ENCODE measurements at places on chromosomes 1 and 21.

DNA sequence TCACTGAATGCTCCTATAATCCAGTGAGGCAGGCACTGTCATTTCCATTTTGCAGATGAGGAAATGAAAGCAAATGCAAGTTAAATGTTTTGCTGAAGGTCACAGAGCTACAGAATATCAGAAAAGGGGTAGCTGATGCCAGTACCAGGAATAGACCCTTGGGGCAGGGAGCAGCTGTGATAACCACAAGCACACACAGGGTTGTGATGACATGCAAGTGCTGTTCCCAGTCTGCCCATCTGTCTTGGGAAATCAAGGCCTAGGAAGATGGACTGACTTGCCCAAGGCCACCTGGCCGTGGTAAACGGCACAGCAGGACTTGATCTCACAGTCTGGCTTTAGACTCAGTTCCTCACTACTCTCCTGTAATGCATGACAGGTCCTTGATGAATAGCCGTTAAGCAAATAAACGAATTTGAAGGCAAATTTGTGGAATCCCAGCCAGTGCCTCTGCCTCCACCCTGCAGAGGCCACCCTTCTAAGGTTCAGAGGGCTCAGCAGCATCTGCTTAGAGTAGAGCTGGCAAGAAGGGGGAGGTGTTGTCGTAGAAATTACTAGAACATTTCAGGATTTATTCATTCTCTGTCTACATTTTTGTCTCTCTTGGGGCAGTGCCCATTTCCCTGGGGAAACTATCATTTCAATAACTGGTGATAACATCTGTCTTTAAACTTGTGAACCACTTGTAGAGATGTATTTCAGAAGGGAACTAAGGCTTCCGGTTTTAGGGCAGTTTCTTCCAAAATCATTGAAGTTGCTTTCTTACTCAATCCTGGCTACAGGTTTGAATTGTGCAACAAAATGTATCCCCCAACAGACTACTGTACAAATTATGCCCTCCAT lies 53.2 kb upstream of the MRPS6 start:
- no peak overlapping the region for H3K27ac ChIP-seq
- DNase-seq, result no peak
- no peaks in the 10 kb centered on the region for H3K4me1 ChIP-seq

- no peak for DNase-seq
- H3K27me3 ChIP-seq, result no peaks in the 10 kb centered on the region
- no peaks in the 10 kb centered on the region for H3K36me3 ChIP-seq
Measured at GRCh38 chr1:230144758-230145504, 77.9 kb downstream of the GALNT2 start.

GRCh38 chr1:109399326-109399957 lies 1.7 kb upstream of the SORT1 start:
- DNase-seq, result no peak
- peaks cover 26% of the 10 kb centered on the region for H3K36me3 ChIP-seq
- H3K4me1 ChIP-seq, result peaks cover 7% of the 10 kb centered on the region
- no peak overlapping the region for H3K27ac ChIP-seq
- H3K4me3 ChIP-seq, result no peak overlapping the region
- no peaks in the 10 kb centered on the region for H3K27me3 ChIP-seq

DNA sequence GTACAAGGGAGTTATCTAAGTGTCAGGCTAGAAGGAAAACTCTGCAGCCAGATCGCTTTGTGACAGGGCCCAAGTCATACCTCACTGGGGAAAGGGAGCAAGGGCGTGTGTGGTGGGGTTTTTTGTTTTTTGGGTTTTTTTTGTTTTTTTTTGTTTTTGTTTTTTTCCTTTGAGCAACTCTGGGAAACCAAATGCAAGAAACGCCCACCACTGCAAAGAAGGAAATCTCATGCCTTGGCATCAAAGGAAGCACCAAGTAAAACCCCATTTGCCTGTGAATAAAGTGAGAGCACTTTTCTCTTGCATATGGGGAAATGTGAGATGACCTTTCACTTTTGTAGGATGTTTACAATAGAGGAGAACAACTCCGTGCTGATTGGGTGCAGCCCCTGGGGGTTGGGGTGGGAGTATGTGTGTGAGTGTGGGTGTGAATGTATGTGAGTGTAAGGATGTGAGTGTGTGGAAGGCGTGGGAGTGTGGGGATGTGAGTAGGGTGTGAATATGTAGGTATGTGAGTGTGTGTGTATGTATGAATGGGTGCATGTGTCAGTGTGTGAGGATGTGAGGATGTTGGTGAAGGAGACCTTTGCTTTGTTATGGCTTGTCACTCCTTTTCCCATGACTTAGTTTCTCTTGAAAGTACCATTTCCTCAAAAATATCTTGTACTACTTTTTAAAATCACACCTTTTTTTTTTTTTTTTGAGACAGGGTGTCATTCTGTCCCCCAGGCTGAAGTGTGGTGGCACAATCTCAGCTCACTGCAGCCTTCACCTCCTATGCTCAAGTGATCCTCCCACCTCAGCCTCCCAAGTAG lies 34.6 kb downstream of the IL12RB2 start:
- DNase-seq, result no peak
- H3K4me1 ChIP-seq, result peaks cover 11% of the 10 kb centered on the region
- H3K27ac ChIP-seq, result no peak overlapping the region
- no peak overlapping the region for H3K4me3 ChIP-seq
- H3K36me3 ChIP-seq, result no peaks in the 10 kb centered on the region
- no peaks in the 10 kb centered on the region for H3K27me3 ChIP-seq

- H3K27me3 ChIP-seq, result no peaks in the 10 kb centered on the region
- H3K4me3 ChIP-seq, result no peak overlapping the region
- H3K4me1 ChIP-seq, result no peaks in the 10 kb centered on the region
- H3K27ac ChIP-seq, result no peak overlapping the region
Measured at GRCh38 chr1:187032982-187033692, 204.4 kb downstream of the PLA2G4A start.

GRCh38 chr1:70358921-70359564 lies 4.5 kb upstream of the ANKRD13C start:
- no peaks in the 10 kb centered on the region for H3K36me3 ChIP-seq
- H3K27me3 ChIP-seq, result no peaks in the 10 kb centered on the region
- no peak for DNase-seq
- H3K27ac ChIP-seq, result no peak overlapping the region
- H3K4me3 ChIP-seq, result no peak overlapping the region
- H3K4me1 ChIP-seq, result peaks cover 13% of the 10 kb centered on the region

GRCh38 chr1:16032388-16033102 lies 10.7 kb downstream of the CLCNKA start:
- H3K4me1 ChIP-seq, result peaks cover 9% of the 10 kb centered on the region
- H3K4me3 ChIP-seq, result no peak overlapping the region
- no peak for DNase-seq
- H3K27me3 ChIP-seq, result no peaks in the 10 kb centered on the region

DNA sequence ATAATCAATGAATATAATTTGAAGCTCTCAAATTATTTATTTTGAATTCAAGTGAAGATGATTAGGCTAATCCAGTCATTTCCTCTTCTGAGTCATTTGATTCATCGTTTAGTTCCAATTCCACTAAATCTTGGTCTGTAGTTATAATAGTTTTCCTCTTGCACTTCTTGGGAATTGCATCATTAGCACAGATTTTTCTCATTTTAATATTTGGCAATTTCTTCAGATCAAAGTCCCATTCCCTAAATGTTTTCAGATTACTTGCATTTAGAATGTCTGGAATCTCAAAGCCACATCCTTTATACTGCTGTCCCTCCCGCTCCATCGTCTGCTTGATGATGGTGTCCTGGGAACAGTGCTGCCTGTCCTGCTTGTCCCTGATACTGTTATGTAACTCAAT lies 43.5 kb downstream of the MAST2 start:
- H3K36me3 ChIP-seq, result no peaks in the 10 kb centered on the region
- peaks cover 5% of the 10 kb centered on the region for H3K4me1 ChIP-seq
- H3K27ac ChIP-seq, result no peak overlapping the region

- H3K4me3 ChIP-seq, result no peak overlapping the region
- H3K36me3 ChIP-seq, result no peaks in the 10 kb centered on the region
- H3K27ac ChIP-seq, result peak overlapping the region; percentile 3
- no peak for DNase-seq
- peaks cover 21% of the 10 kb centered on the region for H3K4me1 ChIP-seq
- no peaks in the 10 kb centered on the region for H3K27me3 ChIP-seq
Measured at GRCh38 chr1:230270185-230270558, 156.0 kb downstream of the PGBD5 start.

DNA sequence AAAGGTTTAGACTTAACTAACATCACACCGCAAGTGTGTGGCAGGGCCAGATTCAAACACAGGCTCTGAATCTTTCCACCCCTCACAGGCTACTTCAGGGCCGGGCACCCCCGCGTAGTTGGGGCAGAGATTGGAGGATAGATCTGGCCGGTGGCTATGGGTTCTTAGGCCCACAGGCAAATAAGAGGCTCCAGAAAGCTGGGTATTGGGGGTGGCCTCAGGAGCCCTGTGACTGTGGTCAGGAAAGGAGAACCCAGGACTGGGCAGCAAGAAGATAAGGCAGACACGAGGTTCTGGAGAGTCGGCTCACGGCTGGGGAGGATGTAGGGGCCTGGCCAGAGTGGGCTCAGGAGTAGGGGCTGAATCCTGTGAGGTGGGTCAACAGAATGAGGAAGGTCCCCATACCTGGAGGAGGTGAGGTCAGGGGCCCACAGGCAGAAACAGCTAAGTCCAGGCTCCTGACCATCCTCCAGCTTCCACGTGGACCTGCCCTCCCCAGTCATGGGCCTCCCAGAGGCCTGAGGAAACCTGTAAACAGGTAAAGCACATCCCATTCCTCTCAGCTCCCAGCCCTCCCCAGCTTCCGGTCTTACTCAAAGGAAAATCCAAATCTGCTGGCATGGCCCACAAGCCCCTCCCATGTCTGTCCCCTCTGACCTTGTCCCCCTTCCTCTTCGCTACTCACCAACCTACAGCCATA lies 306.2 kb downstream of the MATN1 start:
- H3K27ac ChIP-seq, result peak overlapping the region; percentile 40
- peak; percentile 87 for DNase-seq
- no peaks in the 10 kb centered on the region for H3K27me3 ChIP-seq
- no peaks in the 10 kb centered on the region for H3K4me1 ChIP-seq
- no peak overlapping the region for H3K4me3 ChIP-seq
- no peaks in the 10 kb centered on the region for H3K36me3 ChIP-seq

DNA sequence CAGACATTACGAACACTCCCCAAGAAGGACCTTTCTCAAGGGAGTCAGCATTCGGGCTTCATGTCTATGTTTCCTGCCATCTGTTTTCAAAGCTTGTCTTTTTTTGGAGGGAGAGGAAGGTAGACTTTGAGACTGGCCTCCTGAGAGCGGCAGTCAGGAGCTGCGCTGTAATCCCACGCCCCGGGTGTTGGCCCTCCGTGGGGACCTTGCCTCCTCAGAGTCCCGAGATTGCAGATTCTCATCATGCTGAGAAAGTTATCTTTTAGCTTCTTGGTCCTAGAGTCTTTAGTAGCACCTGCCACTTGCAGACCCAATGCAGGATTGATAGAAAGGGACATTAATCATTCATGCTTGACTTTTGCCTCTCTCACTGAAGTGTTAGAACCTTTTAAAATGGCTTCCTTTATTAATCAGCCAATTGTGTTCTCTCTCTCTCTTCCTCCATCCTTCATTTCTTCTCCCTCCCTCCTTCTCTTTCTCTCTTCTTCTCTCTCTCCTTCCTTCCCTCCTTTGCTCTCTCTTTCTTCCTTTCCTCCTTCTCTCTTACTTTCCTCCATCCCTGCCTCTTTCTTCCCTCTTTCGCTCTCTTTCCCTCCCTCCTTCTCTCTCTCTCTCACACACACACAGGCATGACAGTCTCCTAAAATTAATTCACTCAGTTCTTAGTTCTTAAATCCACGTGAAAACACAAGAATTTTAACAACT lies 25.2 kb upstream of the GNPAT start:
- H3K36me3 ChIP-seq, result no peaks in the 10 kb centered on the region
- no peak for DNase-seq
- H3K27me3 ChIP-seq, result no peaks in the 10 kb centered on the region
- no peak overlapping the region for H3K27ac ChIP-seq

GRCh38 chr1:211695135-211695816 lies 19.9 kb upstream of the NEK2 start:
- no peak for DNase-seq
- peaks cover 11% of the 10 kb centered on the region for H3K4me1 ChIP-seq
- H3K27me3 ChIP-seq, result no peaks in the 10 kb centered on the region
- H3K4me3 ChIP-seq, result no peak overlapping the region

DNA sequence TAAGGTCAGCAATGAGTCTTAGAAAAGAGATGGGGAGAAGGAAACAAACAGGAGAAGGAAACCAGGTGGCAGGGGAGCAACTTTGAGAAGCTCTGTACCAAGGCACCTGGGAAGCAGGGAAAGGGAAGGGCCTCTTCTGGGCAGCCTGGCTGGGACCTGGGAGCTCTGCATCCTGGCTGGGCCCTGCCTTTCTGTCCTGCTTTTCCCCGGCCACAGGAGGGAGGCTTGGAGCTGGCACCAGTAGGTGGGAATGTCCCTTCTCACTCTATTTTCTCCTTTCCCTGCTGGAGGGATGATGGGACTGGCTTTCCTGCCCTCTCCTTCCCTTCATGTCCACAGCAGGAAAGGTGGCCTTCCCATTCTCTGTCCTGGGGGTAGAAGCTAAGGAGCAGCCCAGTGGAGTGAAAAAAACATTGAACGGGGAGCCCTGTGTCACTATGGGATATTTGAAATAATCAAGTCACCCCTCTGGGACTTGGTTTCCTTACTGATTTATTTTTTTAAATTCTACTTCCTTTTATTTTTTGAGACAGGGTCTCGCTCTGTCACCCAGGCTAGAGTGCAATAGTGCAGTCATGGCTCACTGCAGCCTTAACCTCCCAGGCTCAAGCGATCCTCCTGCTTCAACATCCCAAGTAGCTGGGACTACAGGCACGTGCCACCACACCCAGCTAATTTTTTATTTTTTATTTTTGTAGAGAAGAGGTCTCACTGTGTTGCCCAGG lies 5.1 kb upstream of the NES start:
- no peak overlapping the region for H3K27ac ChIP-seq
- H3K36me3 ChIP-seq, result no peaks in the 10 kb centered on the region
- H3K4me1 ChIP-seq, result peaks cover 6% of the 10 kb centered on the region
- DNase-seq, result no peak
- H3K27me3 ChIP-seq, result no peaks in the 10 kb centered on the region

DNA sequence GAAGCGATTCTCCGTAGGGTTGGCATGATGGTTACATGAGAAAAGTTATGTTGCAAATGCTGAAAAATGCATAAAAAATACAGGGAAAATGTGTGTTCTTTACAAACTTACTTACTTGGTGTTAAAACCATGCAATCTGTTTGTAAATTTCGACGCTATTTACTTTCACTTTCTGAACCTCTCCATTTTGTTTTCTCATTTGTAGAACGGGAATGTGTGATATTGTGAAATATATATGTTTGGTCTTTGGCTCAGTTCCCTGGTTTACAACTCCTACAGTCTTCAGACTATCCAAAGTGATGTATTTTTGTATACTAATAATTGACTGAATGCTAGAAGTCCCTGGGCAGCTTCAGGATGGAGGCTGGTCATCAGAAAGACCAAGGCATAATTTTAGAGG lies 982.3 kb downstream of the ADGRL2 start:
- no peaks in the 10 kb centered on the region for H3K36me3 ChIP-seq
- no peaks in the 10 kb centered on the region for H3K4me1 ChIP-seq
- H3K27me3 ChIP-seq, result no peaks in the 10 kb centered on the region
- H3K4me3 ChIP-seq, result no peak overlapping the region
